ENCODE measurements at places on chromosomes 6 and 20.

GRCh38 chr20:4563031-4563430, 158.7 kb upstream of the PRND start:
- no peak for DNase-seq

- DNase-seq = no peak
These were observed 12.5 kb downstream of the NELFCD start for GRCh38 chr20:58993332-58994248.

DNA sequence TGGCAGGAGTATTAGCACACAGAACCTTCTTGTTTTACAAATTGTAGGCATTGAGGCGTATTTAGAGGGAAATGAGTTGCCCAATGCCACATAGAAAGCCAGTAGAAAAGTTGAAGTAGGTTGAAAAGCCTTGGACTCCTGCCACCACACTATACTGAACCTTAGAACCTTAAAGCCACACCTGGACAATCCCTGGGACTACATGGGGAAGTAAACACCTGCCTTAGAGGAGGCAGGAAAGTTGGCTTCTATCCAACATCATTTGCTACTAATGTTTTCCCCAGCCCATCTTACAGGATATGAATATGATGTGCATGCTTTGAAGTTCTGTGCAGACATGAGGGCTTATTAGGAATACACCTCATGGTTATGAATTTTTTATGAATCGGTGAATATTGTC, 5.3 kb upstream of the EPPIN start:
- no peak for DNase-seq

DNA sequence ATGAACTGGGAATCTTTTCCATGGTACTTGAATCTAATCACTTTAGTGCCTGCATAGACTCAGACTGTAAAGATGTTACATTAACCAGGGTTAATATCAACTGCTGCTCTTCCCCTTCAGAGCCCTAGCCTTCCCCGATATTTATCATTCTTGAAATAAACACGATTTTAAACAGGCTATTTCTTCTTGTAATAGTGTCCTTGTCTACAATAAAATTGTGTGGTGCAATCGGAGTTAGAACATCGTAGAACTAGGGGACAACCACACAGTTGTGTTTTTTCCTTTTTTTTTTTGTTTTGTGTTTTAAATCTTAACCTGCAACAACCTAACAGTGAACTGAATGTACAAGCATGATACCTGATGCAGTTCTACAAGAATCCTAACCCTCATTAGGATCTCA, 4.5 kb downstream of the GJA1 start:
- no peak for DNase-seq

- DNase-seq = no peak
These were observed 37.2 kb upstream of the HACE1 start for GRCh38 chr6:104896914-104897313.

GRCh38 chr6:50030350-50030749, 8.6 kb upstream of the DEFB110 start:
- no peak for DNase-seq

DNA sequence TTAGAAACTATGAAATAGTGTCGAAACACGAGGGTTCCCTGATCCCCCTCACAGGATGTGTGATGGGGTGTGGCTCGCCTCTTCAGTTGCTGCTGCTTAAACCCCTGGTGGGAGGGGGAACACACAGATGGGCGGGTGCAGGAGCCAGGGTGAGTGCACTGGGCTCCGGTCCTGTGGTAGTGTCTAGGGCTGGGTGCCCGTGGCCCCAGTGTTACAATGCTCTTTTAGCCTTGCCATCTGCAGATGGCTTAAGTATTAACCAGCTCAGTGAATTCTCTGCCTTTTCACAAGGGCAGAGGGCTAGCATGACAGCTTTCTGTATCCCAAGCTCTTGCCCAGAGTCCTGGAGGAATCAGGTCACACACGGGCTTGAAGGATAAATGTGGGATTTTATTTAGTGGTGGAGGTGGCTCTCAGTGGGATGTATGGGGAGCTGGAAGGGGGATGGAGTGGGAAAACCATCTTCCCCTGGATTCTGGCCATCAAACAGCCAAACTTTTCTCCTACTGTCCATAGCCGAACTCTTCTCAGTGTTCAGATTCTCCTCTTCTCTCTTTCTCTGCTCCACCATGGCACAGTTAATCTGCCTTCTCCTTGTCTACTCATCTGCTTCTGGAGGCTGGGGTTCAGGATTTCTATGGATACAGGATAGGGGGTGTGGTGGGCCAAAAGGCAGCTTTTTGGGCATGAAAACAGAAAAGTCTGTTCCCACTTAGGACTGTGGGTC, 659.0 kb downstream of the EPM2A start:
- DNase-seq = no peak

DNA sequence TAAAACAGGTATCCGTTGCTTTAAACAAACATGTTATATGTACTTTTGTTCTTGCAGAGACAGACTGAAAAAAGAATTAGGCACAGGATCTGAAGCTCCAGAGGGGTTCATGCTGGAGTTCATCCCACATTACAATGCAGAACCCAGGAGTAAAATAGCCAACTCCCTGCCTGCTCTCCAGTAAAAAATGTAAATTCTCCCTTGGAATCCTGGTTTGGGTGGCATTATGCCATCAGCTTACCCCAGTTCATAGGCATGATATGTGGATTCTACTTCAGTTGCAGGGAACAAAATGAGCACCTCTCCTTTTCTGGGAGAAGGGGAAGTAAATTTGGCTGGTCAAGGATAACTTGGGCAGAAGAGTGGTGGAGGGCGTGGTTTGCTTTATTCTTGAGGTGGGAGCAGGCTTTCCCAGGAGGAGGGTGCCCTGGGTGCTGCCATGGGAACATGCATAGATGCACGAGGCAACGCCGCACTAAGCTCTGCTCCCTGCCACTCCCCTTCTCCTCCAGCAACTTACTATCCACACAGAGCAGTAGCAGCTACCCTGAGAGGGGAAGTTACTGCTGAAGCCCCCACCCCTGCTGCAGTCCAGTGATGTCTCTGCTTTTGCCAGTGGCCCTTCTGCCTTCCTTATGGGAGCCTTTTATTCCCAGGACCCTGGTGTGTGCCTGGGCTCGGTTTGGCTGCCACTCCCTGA, 71.6 kb upstream of the GLP1R start:
- no peak for DNase-seq

DNA sequence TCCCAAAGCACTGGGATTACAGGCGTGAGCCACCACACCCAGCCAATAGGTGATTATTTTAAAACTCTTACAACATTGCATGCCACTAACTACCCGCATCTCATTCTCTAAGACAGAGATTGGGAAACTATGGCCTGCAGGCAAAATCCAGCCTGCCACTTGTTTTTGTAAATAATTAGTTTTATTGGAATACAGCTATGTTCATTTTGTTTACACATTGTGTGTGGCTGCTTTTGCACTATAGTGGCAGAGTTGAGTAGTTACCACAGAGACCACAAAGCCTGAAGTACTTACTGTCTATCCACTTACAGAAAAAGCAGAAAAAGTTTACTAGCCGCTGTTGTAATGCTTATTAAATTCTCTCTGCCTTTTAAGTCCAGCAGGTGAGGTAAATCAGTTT, 16.4 kb upstream of the PKIG start:
- no peak for DNase-seq

DNA sequence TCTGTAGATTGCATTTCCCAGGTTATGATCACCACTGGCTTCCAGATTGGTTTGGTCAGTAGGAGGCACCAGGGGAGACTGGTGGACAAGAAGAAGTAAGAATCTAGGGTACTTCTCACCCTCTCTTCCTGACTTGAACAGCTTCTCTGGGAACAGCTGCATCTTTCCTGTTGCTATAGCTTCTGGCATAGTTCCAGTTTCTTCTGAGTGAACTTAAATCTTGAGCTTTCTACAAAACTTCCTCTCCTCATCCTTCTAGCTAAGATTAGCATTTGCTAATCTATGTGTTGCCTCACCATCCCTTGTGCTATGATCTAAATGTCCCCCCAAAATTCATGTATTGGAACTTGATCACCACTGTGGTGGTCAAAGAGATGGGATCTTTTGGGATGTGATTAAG, 724.6 kb downstream of the UTRN start:
- no peak for DNase-seq

Data from cerebellar nuclear complex (tissue), 1 donor.